Stimulated activated CD4-positive, alpha-beta T cell treated with anti-CD3 and anti-CD28 coated beads, Interleukin-1b, Interleukin-23, amount 100 ng/mL, for 48 hours (primary cell): ENCODE measurements at places on chromosomes 5 and 9.

DNA sequence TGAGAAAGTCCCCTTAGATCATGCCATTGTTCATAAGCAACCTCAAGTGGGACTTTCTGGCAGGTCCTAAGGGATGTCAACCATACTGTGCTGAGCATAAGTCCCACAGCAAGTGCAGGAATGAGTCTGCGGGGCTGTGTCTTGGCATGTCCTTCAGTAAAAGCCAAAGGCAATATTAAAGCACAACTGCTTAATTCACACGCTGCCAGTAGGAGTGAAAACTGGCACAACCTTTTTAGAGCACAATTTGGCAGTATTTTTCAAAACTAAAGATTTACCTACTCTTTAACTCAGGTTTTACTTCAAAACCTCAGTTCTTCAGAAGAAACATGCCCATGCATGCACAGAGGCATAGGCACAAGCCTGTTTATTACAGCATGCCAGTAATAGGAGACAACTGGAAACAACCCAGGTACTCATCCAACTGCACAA is 24.4 kb upstream of the SMAD5 start:
- DNase-seq: no peak

- DNase-seq: no peak
Measured at GRCh38 chr5:161799316-161799715, 48.6 kb upstream of the GABRA1 start.

DNA sequence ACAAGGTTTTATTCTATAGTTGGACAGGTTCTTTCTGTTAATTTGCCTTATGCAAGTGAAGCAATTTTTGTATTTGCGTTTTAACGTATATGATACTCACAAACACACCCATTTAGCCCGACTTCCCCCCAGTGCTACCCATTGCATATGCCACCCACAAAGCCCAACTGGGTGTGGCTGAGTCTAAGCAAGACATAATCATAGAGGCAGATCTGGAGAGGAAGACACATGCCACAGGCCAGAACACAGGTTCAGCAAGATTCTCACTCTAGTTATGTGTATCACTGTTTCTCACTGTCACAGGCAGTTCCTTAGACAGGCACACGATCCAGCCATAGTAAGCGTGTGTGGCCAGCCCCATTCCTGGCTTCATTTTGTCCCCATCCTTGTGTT is 29.0 kb upstream of the PUM3 start:
- no peak for DNase-seq

DNA sequence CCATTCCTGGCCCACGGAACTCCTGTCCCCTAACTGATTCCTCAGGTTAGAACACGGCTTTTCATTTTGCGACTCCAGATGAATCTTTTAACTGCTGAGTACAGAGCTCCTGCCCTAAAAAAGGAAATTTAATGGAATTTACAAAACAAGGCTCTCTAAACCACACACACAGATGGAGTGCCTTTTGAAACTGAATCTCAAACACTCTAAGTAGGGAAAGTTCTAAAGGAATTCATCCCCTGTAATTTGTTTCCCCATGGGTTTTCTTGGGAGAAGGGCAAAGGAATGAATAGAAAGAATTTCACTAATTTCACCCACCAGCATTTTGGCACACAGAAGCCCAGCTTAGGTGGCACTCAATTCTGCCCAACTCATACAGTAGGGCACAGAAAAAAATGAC is 106.5 kb downstream of the THBS4 start:
- no peak for DNase-seq

- DNase-seq: no peak
Measured at GRCh38 chr5:143102411-143102810, 301.1 kb downstream of the NR3C1 start.

DNA sequence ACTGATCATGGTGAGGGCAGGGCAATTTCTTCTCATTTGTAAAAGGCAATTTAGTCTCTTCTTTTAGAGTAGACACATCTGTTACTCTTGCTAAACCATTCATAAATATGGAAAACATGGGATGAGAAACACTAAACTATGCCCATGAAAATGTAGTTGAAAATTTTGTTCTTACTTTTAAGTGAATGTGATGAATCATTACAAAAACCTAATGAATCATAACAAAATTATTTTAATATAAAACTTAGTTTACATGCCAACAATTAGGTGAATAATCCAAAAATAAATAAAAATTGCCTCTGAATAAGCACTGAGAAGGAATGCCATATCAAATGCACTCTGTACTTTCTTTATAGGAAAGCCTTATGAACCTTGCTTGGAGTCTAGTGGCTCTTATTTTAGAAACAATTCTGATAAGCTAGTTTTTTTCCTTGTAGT is 297.7 kb upstream of the EFNA5 start:
- DNase-seq: no peak

DNA sequence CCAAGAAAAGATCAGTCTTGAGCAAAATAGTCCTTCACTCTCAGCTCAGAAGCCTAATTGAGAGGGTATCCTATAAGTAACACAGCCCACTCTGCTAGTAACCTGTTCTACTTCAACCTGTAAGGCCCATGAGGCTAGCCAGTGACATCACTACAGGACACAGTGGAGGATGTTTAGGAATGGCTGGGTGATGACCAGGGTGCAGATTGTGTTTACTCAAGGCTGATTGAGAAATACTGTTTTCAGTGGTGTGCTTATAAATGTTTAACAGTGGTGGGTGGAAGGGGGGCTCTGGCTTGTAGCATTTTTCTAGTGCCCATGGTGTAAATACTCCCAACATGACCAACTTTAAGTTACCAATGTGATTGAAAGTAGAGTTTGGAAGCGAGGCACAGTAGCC is 159.8 kb upstream of the CCDC152 start:
- no peak for DNase-seq

DNA sequence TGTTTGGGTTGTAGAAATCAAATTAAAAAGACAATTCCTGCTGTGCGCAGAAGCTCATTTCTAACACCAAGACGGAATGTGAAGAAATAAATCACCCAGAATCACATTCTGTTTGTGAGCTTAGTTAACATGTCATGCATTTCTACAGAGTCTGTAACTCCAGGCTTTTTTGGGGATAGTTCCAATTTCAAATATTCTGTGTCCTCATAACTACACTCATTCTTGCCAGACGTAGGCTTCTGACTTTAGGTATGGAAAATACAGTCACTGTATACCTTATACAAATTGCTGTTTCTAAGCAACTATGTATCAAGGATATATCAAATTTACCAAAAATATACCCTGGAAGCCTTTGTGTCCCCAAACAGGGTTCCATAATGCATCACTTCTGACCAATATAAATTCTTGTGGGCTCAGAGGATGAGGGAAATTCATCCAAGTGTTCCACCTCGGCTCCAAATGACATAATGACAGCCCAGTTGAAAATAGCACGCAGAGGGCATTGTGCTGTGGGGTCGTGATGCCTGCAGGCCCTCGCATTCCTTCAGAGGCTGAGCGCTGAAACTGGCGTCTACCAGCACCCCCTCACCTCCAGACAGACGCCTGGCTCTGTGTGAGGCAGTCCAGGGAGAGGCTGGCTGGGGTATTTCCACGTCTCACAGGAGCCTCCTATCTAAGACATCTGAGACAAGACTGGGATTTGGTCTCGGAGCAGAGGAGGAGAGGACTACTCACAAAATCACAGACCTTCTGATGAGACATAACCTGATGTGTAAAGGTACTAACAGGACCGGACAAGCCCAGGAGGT is 79.8 kb downstream of the KLF4 start:
- no peak for DNase-seq

GRCh38 chr5:38417658-38418017 is 138.8 kb downstream of the LIFR start:
- DNase-seq: no peak

GRCh38 chr5:6469836-6470235 is 21.2 kb downstream of the UBE2QL1 start:
- no peak for DNase-seq
